ENCODE measurements at places on chromosomes 6 and 20. TPM values are rescaled to one million over a fixed set of nuclear protein-coding genes. Genes with fewer than 3 reads are reported as not detected.

TUBB2B gene
- total RNA-seq, result 14.6 TPM

CFAP61 gene
- total RNA-seq, result 0.34 TPM

TFAP2D gene
- total RNA-seq, result not detected

NTSR1 gene
- total RNA-seq, result 0.16 TPM

MEI4 gene
- not detected for total RNA-seq

NRM gene
- 26.5 TPM for total RNA-seq

FNDC1 gene
- total RNA-seq, result not detected

TP53TG5 gene
- not detected for total RNA-seq

FERMT1 gene
- 16.7 TPM for total RNA-seq

EXOC2 gene
- total RNA-seq, result 8.8 TPM

C20orf96 gene
- total RNA-seq, result 9.9 TPM

PSORS1C2 gene
- total RNA-seq, result not detected

CCN5 gene
- 40.4 TPM for total RNA-seq

TCP11 gene
- not detected for total RNA-seq

AKAP12 gene
- total RNA-seq, result 123 TPM

ELOVL4 gene
- 1.2 TPM for total RNA-seq

SLC35F1 gene
- not detected for total RNA-seq

SYCP2L gene
- total RNA-seq, result 3.9 TPM

RIPPLY2 gene
- total RNA-seq, result not detected

PHACTR3 gene
- total RNA-seq, result not detected

PLG gene
- not detected for total RNA-seq

OR2J2 gene
- total RNA-seq, result not detected

All from A549 treated with ZK216348 at 1 μM for 4 hours (cell line).